ENCODE measurements at places on chromosomes 13 and 19.

DNA sequence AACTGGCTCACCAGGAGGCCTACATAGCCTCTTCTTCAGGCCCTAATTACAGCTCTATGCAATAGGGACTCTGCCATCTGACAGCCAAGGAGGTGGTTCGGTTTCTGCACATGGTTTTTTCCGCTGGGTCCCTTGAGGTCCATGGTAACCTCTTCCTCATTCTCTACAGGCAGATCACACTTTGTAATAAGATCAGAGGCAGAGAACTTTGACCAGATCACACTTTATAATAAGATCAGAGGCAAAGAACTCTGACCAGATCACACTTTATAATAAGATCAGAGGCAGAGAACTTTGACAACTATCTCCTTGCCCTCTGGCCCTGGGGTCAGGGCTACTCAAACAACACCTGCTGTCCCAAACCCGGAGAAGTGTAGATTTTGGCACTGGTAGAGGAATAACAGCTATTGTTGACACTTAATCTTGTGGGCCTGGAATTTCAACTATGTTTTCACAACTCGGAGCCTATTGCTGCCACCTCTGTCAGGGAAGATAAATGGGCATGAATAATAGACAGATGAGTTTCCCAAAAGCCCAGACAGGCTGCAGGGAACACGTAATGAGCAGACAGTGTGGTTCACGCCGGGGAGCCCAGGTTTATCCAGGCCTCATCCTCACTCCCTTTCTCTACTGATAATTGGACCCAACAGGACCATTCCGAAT is 246.1 kb downstream of the UQCRFS1 start:
- no peak for DNase-seq

- no peak for DNase-seq
These were observed 999 bp upstream of the TNFAIP8L1 start for GRCh38 chr19:4638317-4638716.

GRCh38 chr19:1672038-1672768 is 19.8 kb upstream of the TCF3 start:
- no peak for DNase-seq

DNA sequence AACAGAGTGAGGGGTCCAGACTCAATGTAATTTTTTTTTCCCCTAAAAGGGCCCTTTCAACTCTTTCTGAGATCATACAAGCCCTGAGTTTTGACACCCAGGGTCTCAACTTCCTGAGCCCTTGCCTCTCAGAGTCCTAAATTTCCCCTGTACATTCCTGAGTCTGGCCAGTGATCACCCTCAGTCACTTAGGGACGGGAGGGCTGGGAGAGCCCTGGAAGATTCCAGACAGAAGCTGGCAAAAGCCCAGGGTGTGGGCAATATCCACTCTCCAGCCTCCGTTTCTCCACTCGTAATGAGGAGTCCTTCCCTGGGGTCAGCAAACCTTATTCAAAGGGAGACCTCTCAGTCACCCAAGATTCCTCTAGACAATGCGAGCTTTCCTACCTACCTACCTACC is 1.6 kb downstream of the PPP1R13L start:
- DNase-seq: no peak

DNA sequence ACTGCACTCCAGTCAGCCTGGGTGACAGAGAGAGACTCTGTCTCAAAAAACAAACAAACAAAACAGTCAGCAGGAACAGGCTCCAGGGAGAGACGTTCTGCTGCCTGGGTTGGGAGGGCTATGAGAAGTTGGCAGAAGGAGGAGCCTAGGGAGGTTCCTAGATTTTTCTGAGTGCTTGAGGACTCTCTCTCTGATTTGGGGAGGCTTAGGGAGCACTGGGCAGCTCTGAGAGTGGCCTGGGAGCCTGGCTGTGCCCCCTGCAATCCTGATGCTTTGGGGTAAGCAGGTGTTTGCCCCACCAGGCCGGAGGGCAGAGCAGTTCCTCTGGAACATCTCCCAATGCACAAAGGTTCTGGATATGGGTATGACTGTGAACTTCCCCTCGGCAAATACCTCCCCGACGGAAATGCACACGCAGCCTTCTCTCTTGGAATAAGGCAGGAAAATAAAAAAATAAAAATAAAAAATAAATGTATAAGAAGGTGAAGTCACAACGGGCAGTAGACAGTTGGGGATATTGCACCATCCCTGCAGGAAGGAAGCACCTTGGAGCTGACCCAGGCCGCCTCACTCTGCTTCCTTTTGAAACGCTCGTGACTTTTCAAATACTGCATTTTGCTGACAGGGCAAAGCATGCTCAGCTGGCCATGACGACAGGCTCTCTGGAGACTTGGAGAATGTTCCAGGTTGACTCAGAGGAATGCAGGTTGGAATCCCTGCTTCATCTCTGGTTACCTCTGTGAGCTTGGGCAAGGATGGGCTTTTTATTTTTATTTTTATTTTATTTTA is 26.5 kb upstream of the HOMER3 start:
- no peak for DNase-seq

GRCh38 chr19:43667876-43668405 is 2.0 kb downstream of the PLAUR start:
- DNase-seq: no peak

DNA sequence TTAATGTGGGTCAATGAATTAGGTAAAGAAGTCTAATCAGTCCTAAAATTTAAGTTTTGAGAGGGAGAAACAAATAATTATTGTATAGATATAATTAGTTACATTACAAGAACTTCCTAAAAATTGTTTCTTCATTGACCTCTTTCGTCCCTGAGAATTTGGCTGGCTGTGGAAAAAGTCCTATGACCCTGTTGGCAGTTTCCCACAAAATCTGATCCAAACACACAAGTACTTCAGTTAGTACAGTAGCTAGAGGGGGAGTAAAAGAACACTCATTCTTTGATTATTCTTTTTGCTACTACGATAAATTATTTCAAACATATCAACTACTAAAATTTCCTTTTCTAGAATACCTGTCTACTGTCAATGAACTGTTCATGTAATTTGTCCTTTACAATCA is 11.3 kb downstream of the POSTN start:
- DNase-seq: no peak

DNA sequence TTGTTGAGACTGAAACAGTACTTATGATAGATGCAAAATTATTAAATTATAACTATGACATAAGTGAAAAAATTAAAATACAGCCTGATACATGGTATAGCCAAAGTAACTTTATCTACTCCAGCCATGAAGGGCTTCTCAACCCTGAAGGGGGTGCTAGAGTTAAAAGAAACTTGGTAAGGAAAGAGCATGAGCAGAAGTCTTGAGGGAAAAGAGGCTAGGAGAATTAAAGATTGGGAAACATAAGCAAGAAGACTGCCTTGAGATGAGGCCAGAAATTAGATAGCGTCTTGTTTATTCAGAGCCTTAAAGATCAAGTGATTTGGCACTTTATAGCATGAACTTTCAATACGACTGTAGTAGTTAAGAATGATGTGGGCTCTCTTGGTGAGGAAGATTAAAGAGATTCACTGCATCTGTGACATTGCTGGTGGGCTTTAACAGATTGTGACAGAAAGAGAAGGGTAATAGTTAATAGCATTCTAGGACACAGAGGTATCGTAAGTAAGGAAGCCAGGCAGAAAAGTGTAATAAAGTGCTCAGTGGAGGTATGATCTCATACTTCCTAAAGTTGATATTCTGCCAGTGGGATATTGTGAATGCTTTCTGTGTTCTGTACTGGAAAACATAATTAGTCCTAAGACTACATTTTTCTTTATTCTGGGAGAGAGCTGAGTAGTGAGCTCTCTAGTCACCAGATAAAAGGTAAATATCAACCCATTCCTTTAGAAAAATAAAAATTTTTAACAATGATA is 385.4 kb upstream of the PRR20A start:
- no peak for DNase-seq

GRCh38 chr13:94031609-94032008 is 447.9 kb downstream of the DCT start:
- no peak for DNase-seq

- DNase-seq: no peak
These were observed 40.2 kb downstream of the KCNRG start for GRCh38 chr13:50055454-50055853.

GRCh38 chr19:35468637-35469036 is 20.6 kb downstream of the FFAR2 start:
- no peak for DNase-seq

GRCh38 chr13:45439008-45439407 is 20.8 kb upstream of the SLC25A30 start:
- DNase-seq: no peak

GRCh38 chr13:98311200-98311548 is 134.1 kb upstream of the RNF113B start:
- no peak for DNase-seq

- no peak for DNase-seq
These were observed 13.2 kb upstream of the PSPC1 start for GRCh38 chr13:19795956-19796355.

GRCh38 chr19:46529622-46530451 is 34.2 kb upstream of the PNMA8B start:
- no peak for DNase-seq

DNA sequence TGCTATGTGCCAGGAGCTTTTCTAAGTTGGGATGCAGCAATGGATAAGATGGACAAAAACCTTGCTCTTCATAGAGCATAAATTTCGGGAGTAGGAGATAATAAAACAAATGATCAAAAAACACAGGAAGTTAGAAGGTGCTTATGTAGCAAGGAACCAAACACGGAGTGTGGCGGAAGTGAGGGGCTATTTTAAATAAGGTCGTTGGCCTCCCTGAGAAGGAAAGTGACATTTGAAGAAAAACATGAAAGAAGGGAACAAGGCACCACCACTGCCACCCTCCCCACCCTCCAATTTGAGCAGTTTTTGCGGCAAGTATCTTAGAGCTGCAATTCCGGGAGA is 3.2 kb upstream of the GSX1 start:
- no peak for DNase-seq

DNA sequence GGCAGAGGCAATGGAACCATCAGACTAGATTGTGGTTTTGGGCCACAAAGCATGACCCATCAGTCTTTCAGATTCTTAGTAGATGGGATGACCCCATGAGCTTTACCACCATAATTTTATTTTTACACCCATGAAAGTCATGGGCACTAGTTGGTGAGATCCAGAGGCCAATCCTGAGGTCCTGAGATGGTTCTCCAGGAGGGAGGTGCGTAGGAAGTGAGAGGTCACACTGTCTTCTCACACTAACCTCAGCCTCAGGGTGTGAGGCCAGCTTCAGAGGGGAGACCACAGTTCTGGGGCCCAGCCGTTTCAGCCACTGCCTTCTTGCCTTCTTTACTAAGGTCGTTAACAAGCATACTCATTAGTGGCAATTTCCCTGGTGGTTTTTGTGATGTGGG is 106.4 kb downstream of the AKAP11 start:
- no peak for DNase-seq

GRCh38 chr13:94256721-94257120 is 222.8 kb downstream of the DCT start:
- DNase-seq: no peak

DNA sequence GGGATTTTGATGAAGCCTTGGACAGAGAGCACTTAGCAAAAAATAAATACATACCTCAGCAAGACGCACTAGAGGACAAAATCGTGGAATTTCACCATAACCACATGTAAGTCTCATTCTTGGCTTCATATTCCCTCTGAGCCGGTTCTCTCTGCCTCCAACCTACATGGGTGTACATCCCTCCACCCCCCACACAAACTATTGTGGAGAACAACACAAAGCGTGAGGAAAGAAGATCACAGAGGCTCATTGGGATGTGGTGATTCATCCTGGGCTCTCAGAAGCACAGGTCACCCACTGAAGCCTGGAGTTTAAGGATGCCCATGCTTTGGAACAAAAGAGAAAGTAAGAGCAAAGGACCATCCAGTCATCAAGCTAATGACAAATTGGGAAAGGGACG is 192.2 kb downstream of the STK24 start:
- no peak for DNase-seq

DNA sequence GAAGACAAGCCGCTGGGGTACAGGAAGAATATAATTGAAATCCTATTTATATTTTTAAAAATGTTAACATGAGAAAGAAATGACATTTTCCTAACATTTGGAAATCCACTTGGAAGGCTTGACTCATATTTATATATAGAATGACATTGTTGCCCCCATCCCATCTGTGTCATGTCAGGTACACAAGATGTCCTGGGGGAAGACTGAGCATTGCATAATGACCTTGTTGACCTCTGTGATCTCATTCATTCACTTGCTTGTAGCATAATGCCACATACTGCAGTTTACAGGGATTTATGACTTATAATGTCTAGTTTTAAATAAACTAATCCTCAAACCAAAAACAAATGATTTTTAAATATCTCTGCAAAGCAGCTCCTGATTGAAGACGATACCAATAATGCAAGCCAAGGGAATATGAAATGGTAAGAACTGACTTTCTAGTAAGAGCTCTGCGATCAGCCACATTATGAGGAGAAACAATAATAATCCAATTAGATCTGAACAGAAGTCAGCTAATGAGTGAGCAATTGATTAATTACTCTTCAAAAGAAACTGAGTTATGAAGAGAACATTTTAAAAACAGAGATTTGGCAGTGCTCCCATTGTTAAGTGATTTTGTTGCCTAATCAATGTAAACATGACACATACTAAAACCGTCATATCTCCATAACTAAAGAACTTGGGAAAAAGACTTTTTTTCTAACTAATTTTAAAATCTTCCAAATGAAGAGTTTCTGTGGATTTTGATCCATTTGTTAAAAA is 21.2 kb upstream of the VWA8 start:
- no peak for DNase-seq

- DNase-seq: no peak
These were observed 370.2 kb downstream of the KCTD12 start for GRCh38 chr13:76516013-76516412.

DNA sequence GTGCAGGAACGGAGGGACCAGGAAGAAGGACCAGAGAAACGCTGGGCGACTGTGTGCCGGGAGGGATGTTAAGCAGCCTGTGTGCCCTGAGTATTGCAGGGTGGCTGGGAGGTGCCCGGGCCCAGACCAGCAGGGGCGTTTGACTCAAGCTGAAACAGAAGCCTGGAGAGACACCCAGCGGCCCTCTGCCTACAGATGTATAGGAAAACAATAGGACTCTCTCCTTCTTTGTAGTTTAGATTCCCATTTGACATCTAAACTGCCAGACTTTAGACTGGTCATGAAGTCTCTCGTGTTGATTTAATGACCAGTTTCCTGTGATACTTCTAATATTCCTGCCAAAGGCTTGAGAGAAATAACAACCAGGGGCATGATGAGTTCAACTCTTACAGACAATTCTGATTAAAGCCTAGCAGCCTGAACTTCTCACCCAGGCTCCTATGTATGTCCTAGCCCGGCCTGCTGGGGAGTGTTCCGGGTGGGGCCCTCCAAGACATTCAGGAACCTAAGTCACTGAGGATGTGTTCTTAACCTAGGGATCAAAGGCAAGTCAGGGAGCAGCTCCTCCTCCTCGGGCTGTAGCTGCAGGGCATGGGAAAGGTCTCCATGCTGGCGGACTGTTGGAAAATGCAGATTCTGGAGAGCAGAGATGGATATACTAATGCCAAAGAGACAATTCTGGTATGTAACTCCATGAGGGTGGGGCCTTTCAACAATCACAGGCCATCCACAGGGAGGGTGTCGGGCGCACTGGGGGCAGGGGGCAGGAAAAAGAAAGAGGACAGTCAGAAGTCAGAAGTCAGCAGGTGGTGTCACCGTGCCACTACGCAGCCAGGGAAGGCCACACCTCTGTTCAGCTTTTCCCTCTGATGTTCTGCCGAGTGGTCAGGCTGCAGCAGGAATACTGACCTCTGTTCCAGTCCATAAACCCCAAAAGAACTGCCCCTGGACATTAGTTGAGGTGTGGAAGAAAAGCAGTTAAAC is 131.8 kb downstream of the STARD13 start:
- DNase-seq: no peak
